GM12878 (cell line): ENCODE measurements at places on chromosomes 16 and 17.

DNA sequence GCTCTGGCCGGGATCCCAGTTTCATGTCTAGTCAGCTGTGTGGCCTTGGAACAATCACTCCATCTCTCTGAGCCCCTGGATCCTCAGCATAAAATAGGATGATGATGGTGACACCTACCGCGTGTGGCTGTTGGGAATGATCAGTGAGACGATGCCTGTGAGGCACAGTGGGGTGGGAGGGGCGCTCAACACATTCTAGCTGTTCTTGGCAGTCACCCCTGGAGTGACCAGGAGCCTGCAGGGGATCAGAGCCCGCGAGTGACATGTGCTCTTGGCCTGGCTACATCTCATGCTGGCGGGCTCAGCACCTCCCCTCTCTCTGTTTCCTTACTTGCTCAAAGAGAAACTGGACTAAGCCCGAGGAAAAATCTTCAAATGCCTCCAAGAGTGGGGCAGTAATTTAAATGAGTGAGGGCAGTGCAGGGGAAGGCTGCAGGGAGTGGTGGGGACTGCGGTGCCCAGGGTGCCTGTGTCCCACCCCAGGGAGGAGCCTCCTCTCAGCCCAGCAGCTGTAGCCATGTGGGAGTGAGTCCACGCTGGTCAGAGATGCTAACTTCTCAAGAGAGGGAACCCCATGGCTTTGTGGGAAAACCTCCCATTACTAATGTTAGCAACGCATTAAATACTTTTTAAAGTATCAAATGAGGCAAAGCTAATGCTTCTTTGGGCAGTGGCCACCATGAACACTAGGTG lies 23.1 kb upstream of the DOK4 start:
- DNase-seq = no peak

DNA sequence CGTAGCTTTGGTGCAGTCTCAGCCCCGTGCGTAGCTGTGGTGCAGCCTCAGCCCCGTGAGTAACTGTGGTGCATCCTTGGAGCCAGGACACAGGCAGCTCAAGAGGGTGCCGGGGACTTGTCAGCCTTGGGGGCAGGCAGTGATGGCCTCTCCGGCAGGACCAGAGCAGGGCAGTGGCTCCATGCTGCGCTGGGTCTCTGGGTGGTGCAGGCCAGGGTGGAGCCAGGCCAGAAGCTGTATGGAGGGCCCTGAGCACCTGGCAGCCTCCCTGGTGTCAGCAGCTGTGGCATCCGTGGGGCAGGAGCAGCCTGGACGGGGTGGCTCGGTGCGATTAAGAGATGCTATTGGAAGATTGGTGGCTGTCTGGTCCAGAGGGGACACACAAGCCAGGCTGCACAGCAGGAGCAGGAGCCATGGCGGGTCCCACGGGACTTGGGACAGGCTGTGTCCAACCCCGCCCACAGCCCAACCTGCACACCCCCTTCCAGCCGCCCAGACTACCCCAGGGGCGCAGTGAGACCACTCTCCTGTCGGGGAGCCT lies 28.3 kb upstream of the CDH15 start:
- DNase-seq = no peak

DNA sequence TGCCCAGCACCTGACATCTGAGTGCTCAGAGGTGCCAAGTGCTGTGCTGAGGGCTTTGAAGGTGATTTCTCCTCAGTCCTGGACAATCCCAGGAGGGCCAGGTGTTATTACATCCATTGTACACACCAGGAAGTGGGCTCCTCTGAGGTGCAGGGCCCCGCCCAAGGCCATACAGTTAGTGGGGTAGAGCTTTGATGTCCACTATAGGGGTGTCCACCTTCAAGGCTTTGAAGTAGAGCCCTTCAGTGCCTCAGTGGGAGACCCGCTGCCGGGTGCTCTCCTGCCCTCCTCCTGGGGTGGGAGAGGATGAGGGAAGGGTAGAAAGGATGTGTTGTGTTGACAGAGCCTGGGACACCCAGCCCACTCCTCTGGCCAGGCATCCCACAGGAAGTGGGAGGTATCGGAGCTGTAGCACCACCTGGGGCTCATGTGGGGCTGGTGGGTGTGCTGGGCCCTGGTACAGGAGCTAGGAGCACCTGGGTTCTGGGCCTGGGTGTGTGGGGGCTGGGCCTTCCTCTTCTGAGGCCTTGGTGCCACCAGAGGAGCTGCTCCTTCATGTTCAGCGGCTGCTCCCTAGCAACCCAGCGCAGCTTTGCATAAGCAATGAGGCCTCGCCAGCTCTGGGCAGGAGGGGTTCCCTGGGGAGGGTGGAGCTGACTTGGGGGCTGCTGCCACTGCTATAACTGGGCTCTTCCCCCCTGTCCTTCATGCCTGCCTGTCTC lies 7.4 kb downstream of the LASP1 start:
- no peak for DNase-seq

- DNase-seq = no peak
These were observed 127.1 kb downstream of the SPAG9 start for GRCh38 chr17:50993544-50993943.
